ENCODE measurements at places on chromosomes 16 and 17.

DNA sequence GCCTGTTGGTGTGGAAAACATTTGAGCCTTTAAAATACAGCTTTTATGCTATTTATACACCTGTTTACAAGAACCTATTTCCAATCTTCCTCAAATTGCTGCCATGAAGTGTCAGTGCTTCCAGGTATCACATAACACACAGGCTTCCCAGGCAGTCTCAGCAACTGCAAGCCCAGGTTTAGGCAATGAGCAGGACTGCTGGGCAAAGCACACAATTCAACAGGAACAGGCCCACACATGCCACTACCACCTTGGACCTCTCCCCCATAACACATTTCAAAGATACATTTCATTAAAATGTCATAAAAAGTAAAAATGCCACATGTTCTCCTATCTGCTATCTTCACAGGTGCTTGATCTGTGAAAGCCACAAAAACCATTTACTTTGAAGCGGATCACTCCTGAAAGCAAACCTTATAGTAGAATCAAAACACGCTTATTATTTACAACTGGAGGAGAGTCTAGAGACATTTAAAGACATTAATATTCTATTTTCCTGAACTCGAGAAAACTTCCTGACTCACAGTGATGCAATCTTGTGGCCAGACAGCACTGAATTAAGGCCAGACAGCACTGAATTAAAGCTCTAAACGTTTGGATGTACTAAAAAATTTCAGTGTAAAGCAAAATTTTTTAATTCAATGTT, 31.5 kb downstream of the ANKFY1 start:
- no peak for DNase-seq

- no peak for DNase-seq
Measured at GRCh38 chr17:1813088-1813487, 16.6 kb downstream of the SMYD4 start.

- DNase-seq, result no peak
Measured at GRCh38 chr17:74270333-74270732, 3.7 kb upstream of the DNAI2 start.

- no peak for DNase-seq
Measured at GRCh38 chr17:17180741-17181525, 25.2 kb downstream of the PLD6 start.

GRCh38 chr16:78996790-78997189, 603.7 kb downstream of the MAF start:
- no peak for DNase-seq

DNA sequence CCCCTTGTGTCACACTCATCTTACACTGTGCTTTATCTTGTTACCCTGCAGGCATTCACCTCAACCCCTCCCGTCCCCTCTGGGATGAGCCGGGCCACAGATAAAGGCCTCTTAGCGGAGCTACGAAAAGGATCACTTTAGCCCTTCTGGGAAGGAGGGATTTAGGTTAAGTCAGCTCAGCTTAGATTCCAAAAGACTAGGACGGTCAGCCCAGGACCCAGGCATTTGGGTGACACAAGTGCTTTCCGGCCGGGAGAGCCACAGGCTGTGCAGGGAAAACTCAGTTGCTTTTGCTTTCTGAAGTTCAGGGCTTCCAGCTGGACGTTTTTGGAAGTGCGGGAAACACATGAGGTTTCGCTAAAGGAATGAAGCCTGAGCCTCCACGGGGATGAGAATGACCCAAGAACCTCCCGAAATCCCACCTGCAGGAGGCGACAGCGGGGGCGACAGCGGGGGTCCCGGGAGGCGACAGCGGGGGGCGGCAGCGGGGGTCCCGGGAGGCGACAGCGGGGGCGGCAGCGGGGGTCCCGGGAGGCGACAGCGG, 11.6 kb upstream of the METRNL start:
- no peak for DNase-seq

DNA sequence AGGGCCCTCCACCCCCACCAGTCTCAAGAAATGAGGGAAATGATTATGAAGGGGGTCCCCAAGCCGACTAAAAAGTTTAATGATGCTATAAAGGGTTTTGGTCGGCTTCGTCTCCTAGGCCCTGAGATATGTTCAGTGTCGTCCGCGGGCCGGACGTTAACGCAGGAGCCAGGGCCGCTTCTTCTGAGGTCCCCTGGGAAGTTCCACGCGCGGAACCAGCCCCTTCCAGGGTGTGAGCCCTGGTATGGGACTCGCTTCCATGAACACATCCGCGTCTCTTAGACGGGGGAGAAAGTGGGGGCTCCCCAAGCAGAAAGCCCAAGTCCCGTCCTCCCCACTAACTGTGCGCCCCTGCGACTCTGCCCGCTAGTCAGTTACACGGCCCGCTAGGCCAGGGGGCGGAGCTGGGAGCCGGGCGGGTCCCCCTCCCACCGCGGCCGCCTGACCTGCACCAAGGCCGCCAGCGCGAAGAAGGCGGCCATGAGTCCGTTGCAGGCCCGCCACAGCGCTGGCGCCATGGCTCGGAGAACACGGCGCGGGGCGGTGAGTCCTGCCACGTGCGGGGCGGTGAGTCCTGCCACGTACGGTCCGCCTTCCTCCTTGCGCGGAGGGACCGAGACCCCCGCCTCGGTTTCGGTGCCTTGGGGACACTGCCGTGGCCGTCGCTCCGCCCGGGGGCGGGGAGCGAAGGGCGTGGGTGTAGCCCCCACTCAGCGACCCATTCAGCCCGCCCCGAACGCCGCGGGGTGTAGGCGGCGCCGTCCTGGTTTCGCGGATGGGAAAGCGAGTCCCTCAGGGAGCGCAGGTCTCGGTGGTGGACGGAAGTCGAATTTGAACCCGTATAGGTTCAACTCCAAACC, at the start of gene TMEM220:
TSS of gene TMEM220 (minus strand) at position 690 of the 860 bp plus-strand sequence. CDS start at position 518, 172 bp downstream.
- DNase-seq, result peak; percentile 39

- DNase-seq, result no peak
Measured at GRCh38 chr16:56081371-56081770, 109.9 kb upstream of the GNAO1 start.

DNA sequence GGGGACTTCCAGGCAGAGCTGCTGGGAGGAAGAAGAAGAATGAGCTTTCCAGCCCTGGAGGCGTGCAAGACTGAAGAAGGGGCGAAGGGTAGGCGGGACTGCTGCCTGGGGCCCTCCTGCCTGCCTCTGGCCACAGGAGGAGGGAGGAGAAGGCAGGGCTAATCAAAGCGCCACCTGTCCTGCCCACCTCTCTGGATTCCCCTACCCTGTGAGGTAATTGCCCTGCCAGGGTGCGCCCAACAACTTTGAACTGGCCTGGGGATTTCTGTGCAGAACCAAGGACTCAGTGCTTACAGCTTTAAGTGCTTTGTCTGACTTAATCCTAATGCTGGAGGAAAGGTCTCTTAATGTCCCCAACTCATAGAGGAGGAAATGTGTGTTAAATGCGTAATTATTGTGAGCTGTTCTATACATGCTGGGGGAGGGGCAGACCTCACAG, at the start of gene NOXO1:
TSS of gene NOXO1 (minus strand) at position 72 of the 439 bp plus-strand sequence. CDS start 290 bp downstream, outside the sequence.
- no peak for DNase-seq

GRCh38 chr17:40168262-40168832, 8.9 kb upstream of the RAPGEFL1 start:
- no peak for DNase-seq

- no peak for DNase-seq
Measured at GRCh38 chr17:35778641-35779196, 16.7 kb downstream of the MMP28 start.

DNA sequence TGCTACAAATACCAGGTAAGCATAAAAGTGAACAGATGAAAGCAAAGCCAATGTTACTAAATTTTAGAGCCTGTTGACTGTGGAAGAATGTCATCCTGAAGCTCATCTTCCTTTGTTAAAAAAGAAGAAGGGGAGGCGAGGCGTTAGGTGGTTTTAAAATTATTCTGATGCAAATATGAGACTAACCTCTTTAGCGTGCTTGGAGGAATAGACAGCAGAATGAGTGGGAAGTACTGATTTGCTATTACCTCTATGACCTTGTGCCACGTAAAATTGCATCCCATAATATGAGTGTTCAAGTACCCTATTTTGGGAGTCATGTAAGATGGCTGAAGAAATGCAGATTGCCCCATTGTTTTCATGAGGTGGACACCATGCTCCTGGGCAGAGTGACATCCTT, 95.7 kb downstream of the ELAC2 start:
- no peak for DNase-seq

- no peak for DNase-seq
Measured at GRCh38 chr16:73019457-73020362, 28.2 kb downstream of the ZFHX3 start.

DNA sequence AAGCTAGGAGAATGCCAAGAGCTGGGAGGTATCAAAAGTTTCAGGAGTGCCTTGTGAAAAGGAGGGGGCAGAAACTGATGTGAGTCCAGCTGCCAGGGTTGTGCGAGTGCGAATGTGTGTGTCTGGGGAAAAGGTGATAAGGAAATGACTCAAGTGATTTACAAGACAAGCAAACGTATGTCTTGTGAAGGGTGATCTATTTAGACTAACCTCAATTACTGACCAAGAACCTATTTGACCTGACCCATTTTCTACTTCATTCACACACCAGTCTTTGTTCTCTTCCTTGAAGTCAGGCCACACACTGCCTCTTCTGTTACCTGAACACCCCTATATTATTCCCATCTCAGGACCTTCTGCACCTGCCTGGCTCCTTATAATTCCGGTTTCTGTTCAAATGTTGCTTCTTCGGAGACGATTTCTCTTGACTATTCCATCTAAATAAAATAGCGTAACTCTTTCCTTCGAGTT, 1.0 kb downstream of the GDE1 start:
- no peak for DNase-seq

DNA sequence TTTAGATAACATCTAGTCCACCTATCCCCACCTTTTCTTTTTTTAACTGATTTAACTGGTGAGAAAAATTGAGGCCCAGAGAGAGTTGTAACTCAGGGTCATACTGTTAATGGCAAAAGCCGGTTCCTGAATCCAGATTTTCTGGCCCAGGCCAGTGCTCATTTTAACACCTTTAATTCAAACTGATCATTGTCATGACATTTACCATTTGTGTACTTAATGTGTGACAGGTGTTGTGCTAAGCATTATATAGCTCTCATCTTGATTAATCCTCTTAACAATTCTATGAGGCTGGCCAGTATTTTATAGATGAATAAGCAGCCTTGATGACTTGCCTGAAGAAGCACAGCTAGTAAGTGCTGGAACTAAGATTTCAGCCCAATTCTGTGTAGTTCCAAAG, 14.4 kb downstream of the RHOT1 start:
- DNase-seq, result no peak

GRCh38 chr17:8220783-8221662, 10.6 kb upstream of the AURKB start:
- peak; percentile 93 for DNase-seq

DNA sequence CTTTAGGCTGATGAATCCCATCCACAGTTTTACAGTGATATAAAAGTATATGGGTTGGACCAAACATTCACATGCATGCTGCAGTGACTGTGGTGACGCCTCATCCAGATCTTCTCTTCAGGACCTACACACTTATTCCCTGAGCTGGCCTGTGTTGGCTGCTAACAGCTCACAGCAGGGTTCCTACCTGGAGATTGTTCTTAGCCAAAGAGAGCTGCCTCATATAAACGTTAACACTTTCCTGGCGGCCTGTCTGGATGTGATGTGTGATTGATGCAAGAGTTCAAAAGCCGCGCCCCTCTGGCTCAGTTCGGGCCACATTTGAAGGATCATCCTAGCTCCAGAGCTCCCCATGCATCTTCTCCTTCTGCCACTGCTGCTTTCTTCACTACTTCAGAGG, 93.0 kb upstream of the NETO2 start:
- DNase-seq, result no peak

- no peak for DNase-seq
Measured at GRCh38 chr16:88003736-88004135, 52.5 kb downstream of the BANP start.

DNA sequence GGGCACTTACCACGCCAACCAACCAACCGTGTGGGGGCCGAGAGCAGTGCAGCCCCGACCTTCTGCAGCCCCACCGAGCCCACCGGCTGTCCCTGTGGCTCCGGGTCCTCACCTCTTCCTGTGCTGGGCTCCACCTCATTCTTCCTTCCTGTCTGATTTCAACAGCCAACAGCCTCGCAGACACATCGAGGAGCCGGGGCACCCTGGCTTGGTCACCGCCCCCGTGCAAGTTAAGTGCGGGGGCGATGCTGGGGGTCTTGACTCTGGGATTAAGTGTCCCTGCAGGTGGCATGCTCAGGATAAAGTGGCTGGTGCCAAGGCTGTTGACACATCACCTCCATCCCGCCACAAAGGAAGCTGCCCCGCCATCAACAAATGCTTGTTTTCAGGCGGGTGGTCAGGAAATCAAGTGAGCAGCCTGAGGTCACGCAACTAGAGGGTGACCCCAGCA, at the start of gene NLRC3:
TSS of gene NLRC3 (minus strand) at position 102 of the 451 bp plus-strand sequence. CDS start 12,367 bp downstream, outside the sequence.
- peak; percentile 28 for DNase-seq

- no peak for DNase-seq
Measured at GRCh38 chr17:535198-535597, 179.4 kb downstream of the VPS53 start.

DNA sequence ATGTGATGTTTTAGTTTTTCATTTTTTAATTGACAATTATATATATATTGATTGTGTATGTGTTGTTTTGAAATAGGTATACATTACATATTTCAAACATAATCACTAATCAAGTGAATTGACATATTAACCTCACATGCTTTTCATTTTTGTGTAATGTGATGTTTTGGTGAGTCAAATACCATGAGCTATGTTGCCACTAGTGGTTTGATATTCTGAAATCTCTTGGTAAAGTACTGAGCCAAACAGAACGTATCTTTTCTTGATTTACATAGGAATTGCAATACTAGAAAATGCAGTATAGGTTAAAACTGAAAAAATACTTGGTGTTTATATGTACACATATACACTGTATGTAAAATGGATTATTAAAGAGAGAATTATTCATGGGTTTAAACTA, 65.2 kb upstream of the SIAH1 start:
- DNase-seq, result no peak

DNA sequence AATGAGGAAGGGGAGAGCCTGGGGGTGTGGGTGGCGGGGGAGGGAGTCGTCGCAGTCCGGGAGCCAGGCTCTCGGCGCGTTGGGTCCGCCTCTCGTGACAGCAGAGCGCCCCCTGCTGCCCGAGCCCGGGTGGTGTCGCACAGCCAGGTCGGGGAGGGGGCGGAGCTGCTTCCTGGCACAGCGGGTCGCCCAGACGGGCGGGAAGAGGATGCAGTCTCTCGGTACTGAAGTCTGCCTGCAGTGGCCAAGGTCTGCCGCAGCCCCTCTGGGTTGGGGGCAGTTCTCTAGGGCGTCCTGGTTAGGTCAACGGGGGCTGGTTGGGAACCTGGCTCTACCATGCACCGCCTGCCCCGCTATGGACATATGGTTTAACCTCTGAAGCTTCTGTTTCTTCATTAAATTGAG, 38.2 kb upstream of the CCDC182 start:
- peak; percentile 70 for DNase-seq

GRCh38 chr16:75250089-75250808, 1.2 kb downstream of the BCAR1 start:
- no peak for DNase-seq

DNA sequence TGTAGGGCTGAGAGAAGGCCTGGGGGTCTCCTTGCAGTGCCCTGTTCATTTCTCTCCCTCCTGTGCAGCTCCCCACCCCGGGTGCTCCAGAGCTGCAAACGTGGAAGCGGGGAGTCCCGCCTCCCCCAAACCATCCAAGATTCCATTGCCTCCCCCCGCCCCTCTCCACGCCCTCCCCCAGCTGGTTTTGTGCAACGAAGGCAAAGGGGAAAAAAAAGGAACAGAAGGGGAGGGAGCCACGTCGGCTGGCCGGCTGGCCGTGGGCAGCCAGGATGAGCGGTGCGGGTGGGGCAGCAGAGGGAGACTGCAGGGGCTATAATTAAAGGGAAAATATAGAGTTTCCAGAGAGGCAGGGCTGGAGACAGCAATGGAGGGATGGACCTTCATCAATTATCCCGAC, 1.7 kb upstream of the COL1A1 start:
- DNase-seq, result no peak

GRCh38 chr17:61832463-61832862, 30.9 kb downstream of the BRIP1 start:
- no peak for DNase-seq

- peak; percentile 53 for DNase-seq
Measured at GRCh38 chr17:16419074-16419928, 3.9 kb downstream of the TRPV2 start.
